Naive thymus-derived CD8-positive, alpha-beta T cell (primary cell): ENCODE measurements at places on chromosomes 5 and 9.

GRCh38 chr5:181168595-181169118 lies 21.3 kb downstream of the OR2V2 start:
- DNase-seq = no peak

- no peak for DNase-seq
These were observed 7.8 kb downstream of the SH3PXD2B start for GRCh38 chr5:172446336-172447051.

DNA sequence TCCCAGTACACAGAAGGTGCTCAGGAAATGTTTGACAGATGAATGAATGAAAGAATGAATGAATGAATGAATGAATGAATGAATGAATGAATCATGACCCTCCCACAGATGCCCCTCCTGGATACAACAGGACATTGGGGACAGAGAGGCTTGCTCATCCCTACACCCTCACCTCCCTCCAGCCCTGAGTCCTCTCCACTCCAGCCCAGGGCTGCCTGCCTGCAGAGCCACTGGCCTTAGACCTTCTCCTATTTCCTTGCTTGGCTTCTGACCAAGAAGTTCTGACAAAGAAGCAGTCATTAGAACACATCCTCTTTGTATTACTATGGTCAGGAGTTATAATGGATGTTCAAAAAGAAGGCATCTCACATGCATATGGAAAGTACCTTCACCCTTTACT lies 240.7 kb upstream of the DAPK1 start:
- no peak for DNase-seq

GRCh38 chr9:99433095-99433494 lies 211.0 kb downstream of the SEC61B start:
- DNase-seq = no peak

- DNase-seq = no peak
These were observed 1022.3 kb upstream of the WWC1 start for GRCh38 chr5:167269146-167269545.

DNA sequence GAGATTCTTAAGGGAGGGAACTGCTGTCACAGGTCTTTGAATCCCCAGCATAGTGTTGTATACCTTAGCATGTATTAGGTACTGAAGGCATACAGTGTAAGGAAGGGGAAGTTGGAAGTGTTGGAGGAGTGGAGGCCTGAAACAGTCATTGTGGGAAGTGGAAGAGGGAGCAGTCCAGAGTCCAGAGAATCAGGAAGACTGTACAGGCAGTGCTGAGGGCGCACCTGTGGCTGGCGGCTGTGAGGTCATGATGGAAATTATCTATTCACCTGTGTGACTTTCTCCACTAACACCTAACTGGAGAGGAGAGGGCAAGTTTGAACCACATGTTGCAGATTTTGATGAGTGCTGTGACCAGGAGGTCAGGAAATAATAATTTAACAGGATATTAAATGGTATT lies 119.7 kb upstream of the NIPBL start:
- DNase-seq = no peak

DNA sequence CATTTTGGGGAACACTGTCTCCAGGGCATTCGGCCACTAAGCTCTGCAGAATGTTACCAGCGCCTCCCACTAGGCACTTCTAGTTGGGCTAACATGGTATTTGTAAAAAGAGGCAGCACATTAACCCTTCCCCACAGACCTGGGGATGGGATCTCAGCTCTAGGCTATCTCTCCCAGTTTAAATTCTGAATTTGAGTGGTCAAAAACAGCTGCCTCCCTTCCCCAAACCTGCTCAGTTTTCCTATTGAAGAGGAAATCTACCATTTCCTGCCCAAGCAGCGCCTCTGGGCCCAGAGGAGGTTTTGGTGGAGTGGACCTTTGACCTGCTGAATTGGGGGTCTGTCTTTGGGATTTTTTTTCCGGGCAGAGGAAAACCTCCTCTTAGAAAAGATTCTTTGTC lies 53.2 kb downstream of the ENC1 start:
- no peak for DNase-seq

DNA sequence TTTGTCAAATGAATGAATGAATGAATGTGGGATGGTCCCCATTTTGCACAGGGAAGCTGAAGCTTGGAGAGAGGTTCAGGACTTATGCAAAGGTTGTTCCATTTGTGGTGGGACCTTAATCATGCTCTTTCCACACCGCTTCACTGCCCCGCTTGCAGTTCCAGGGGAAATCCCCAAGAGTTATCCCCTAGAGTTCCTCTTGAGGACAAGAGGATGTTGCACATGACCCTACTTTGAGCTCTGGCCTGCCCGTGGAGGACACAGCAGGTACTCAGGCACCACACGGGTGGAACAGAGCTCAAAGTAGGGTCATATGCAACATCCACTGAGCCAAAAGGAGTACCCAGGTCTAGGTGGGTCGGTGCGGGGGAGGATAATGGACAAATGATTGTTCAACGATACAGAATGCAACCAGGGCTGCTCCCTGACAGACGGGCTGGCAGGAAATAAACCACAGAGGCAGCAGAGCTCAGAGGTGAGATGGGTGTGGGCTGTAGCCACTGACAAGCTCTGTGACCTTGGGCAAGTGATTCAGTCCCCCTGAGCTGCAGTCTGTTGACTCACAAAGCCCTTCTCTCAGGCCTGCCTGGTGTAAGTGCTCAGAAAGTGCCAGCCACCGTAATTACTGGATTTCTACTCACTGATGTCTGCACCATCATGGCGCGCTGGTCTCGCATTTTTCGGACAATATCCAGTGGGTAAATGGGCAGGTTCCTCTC lies 60.3 kb upstream of the EPB41L4B start:
- DNase-seq = no peak

DNA sequence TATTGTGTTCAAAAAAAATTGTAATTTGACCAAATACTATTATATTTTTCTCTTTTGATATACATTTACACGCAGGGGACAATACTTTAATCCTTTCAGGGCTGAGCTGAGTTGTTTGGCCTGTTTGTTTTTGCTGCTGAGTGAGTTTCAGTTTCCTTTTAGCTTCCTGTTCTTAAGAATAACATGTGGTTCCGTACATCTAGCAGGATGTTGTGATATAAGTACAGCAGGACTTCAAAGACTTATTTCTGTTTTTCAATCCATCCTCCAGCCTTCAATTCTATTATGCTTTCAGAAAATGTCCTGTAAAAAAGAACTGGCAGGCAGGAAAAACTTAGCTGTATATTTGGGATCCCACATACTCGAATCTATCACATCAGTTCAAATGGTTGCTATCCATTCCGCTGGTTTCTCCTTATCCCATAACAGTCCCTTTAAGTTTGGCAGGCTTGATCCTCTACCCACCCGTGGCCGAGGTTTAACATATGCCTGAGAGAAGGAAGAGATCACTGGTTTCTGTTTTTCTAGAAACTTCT lies 1037.3 kb upstream of the ACO1 start:
- DNase-seq = no peak

DNA sequence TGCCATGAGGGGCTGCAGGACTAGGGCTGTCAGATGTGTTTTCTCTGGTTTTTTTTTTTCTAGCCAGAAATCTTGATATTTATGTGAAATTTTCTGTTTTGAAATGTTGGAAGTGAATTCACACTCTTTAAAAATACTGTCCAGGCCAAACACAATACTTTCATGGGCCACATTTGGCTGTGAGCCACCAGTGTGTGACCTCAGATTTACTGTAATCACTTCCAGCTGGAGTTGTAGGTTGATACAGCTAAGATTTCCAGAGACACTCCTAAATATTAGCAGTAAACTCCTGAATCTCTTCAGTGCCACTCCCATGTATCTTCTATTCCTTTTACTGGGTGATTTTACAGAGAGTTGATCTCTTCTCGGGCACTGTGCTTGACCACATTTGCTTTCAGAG lies 92.2 kb upstream of the CKMT2 start:
- no peak for DNase-seq

DNA sequence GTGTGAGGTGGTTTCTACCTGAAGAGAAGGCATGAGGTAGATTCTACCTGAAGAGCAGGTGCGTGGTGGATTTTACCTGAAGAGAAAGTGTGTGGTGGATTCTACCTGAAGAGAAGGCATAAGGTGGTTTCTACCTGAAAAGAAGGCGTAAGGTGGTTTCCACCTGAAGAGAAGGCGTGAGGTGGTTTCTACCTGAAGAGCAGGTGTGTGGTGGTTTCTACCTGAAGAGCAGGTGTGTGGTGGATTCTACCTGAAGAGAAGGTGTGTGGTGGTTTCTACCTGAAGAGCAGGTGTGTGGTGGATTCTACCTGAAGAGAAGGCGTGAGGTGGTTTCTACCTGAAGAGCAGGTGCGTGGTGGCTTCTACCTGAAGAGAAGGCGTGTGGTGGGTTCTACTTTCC lies 192.8 kb downstream of the MED10 start:
- DNase-seq = no peak

- no peak for DNase-seq
These were observed 43.3 kb upstream of the NCS1 start for GRCh38 chr9:130128733-130129431.

DNA sequence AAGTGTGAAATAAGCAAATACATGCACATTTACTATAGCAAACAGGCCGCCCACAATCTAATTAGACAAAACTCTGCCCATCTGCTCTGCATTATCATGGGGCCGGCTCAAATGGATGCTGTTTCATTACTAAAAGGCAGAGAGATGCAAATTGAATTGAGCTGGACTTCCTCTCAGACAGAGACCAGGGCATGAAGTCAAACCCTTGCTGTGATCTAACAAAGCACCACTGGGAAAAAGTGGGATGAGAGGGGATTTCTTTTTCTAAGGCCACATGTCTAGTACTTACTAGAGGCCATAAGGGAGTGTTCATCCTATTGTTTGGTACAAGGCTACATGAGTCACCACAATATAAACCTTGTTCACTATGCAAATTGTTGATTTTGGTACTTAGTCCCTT lies 614.7 kb downstream of the ISL1 start:
- DNase-seq = no peak

DNA sequence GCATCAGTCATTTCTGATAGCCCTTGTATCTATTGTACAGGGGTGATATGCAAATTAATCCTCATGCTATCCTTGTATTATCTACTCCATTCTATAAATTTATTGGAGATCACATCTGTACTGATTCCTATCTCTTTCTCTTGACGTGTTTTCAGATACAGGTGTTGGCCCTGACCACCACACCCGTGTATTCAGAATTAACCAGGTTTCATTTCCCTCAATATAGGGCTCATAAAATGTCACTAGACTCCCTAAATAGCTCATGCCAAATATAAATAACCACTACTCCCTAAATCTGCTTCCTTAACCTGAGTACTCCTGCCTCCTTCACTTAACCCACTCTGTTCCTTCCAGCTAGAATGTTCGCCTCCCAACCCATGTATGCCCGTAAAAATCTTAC lies 522.8 kb upstream of the KLF4 start:
- no peak for DNase-seq
